Calu3 (cell line): ENCODE measurements at places on chromosomes 5 and 9.

DNA sequence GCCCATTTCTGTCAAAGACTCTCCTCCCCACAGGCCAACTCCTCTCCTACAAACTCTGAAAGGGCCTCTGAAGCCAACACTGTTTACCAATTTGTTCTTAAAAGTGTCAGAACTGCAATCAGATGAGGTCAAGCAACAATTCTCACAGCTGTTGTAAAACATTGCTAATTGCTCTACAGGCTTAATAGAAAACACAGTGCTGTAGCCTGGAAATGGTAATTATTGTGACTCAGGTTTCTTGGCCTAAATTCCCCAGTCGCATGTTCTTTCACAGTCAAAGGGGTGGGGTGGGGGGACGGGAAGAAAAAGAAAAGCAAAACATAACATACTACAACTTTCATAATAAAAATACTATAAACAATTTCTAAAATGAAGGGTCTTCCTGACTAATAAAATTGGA lies 343.2 kb downstream of the DMAC1 start:
- DNase-seq = no peak

GRCh38 chr5:143023411-143024096 lies 253.4 kb downstream of the ARHGAP26 start:
- no peak for DNase-seq

DNA sequence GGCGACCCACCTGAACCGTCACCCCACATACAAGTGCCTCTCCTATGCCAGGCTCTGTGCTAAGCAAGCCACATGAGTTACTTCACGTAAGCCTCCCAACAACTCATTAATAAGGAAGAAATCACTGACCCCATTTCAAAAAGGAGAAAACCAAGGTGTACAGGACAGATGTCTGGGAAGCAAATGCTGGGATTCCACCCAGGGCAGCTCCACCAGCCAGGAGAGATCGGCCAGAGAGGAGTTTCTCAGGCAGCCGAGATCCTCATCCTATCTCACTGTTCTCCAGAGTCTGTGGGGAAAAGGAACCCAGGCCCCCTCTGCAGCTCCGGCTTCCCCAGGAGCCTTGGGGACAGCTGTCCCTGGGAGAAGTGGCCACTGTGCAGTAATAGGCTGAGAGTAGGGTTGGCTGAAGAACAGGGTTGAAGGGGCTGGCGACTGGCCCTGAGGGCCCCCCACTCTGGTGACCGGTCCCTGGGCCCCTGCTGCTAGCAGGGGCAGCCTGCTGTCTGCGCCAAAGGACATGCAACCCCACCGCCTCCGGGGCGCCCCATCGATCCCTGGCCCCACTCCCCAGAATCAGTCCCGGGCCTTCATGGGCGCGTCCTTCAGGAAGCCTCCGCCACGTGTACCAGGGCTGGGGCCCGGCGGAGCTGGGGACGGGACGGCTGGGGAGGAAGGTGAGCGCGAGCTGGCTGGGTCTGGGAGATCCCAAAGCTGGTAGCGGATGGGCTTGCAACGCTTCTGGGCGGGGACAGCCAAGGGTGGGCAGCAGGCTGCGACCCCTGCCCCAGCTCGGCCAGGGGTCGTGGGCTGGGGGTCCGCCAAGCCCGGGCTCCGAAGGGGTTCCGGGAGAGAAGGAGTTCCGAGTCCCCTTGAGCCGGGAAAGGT lies 44.1 kb upstream of the STXBP1 start:
- DNase-seq = no peak

GRCh38 chr9:88007291-88007650 lies 32.9 kb upstream of the CDK20 start:
- peak; percentile 9 for DNase-seq

GRCh38 chr5:118554241-118554640 lies 434.1 kb downstream of the DTWD2 start:
- DNase-seq = no peak

DNA sequence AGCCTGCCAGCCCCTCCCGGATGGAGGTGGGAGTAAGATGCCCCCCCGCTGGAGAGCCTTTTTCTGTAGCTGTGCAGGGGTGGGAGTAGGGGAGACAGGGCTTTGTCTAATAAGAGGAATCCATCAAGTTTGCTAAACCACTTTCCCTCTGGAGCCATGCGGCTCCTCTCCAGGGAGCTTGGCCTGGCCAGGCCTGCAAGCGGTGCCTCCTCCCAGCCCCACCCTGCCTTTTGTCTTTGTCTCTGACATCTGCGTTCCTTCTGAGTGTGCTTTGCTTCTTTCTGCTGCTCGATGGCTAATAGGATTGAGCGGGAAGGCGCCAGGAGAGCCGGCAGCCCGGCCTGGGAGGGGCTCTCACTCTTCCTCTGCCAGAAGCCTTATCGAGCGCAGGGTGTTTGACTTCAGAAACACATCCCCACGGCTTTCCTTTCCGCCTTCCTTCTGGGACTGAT lies 26.7 kb upstream of the FCN1 start:
- no peak for DNase-seq

- peak; percentile 21 for DNase-seq
Observed at GRCh38 chr5:54944364-54944763, 41.0 kb downstream of the ESM1 start.

- no peak for DNase-seq
Observed at GRCh38 chr9:136047076-136047774, 47.9 kb downstream of the NACC2 start.

- peak; percentile 86 for DNase-seq
Observed at GRCh38 chr5:107217721-107218130, 453.0 kb downstream of the EFNA5 start.

DNA sequence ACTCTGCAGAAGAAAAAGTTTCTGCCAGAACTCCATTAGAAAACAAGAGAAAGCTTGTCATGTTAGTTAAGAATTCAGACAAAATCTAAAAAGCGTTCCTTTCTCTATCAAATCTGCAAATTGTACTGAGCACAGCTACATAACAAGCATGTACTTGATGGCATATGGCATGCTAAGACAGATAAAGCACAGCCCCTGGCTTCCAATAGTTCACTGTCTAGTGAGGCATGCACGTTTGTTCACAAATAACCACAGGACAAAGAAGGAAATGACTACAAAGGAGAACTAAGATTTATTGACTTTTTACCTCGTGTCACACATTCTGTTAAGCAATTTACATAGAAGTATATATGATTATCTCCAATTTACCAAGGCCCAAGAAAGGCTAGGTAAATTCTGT lies 518.2 kb upstream of the TLE4 start:
- DNase-seq = no peak
